Activated gamma-delta T cell treated with anti-CD3 and anti-CD28 coated beads, Interleukin-2, amount 50 U/mL, for 16 hours (primary cell): ENCODE measurements at places on chromosomes 5 and 9.
A peak's percentile ranks its signal among the peaks of the same experiment; 100 is the strongest.

GRCh38 chr5:59560553-59560952 lies 333.0 kb downstream of the PDE4D start:
- no peak for DNase-seq

- peak; percentile 15 for DNase-seq
Observed at GRCh38 chr9:72557549-72557948, 36.1 kb downstream of the TMC1 start.

GRCh38 chr5:76960004-76960625 lies 7.3 kb downstream of the CRHBP start:
- no peak for DNase-seq

GRCh38 chr5:119280380-119280779 lies 75.4 kb upstream of the TNFAIP8 start:
- no peak for DNase-seq

- DNase-seq = no peak
Observed at GRCh38 chr5:132639706-132640130, 18.3 kb upstream of the IL13 start.

DNA sequence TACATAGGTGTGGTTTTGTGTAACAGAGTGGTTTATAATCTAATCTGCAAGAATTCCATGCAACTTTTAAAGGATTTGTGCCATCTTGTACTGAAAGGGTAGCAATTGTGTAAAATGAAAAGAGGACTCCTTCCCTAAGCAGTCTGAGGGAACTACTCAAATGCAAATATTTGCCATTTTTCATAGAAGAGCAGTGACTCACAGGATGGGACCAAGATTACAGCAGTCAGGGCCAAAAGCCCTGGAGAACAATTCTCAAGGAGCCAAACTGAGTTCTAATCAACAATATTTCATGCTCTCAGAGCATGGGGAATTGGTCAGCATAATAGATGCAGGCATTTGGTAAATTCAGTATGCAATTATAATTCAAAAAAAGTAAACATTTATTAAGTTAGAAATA lies 495.8 kb downstream of the CHSY3 start:
- DNase-seq = no peak

GRCh38 chr9:34650816-34651215 lies 1.2 kb upstream of the IL11RA start:
- DNase-seq = no peak

DNA sequence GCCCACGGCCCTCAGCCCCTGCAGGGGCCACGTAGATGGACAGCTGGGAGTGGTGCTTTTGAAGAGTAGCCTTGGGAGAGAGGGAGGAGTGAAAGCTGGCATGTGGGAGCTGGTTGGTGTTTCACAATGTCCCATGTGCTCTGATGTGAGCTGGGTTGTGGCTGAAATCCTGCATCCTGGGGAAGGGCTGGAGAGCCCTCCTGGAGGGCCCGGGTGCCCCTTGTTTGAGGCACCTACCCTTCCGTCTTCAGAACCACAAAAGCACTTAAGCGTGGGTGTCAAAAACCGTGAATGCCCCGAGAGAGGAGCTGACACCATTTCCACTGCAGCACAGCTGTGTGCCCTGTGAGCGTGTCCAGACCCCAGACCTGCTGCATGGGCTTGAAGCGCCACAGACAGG lies 199.1 kb upstream of the ZNF618 start:
- no peak for DNase-seq

DNA sequence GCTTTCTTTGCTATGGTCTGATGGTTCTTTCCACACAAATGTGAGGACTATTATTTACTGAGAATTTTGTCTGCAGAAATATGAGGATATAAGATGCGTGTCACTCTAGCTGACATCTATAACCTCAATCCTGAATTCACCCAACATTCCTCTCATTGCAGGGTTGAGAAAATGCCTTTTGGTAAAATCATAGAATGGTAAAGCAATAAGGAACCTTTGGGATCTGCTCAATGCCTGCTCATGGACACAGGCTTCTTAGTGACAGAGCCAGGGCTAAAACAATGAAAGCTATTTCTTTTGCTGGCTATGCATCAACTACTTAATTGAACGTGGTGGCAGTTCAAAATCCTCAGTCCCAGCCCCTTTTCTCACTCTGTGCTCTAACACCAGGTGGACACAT lies 199.6 kb downstream of the GAS1 start:
- DNase-seq = no peak

DNA sequence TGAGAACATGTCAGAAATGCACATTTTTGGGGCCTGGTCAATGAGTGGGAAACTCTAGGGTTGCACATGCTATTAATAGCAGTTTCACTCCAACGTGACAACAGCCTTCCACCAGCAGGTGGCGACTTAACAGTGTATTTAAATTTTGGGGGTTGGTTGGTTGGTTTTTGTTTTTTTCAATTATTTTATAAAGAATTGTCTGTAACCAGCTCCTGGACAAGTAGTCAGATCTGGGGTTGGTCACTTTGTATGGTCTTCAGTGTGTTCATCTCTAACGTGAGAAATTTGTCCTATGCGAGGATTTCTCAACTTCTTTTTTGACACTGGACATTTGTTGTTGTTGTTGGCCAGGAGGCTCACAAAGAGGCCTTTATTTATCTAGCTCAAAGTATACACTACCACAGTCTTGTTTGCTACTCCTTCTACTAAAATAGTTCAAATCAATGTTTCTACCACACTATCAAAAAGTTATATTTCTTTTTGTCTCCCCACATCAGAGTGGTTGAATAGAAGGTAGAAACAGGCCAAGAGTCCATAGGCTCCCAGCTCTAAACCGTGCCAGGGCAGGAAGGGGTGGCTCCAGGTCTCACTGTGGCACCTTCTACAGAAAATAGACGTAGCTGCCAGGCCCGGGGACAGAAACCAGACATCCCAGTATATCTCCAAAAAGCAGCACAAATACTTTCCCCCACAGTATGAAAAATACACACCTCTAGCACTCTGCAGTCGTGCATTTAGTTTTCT lies 110.4 kb downstream of the TRPM6 start:
- peak; percentile 47 for DNase-seq

- DNase-seq = no peak
Observed at GRCh38 chr9:81592887-81593266, 96.5 kb downstream of the TLE1 start.

DNA sequence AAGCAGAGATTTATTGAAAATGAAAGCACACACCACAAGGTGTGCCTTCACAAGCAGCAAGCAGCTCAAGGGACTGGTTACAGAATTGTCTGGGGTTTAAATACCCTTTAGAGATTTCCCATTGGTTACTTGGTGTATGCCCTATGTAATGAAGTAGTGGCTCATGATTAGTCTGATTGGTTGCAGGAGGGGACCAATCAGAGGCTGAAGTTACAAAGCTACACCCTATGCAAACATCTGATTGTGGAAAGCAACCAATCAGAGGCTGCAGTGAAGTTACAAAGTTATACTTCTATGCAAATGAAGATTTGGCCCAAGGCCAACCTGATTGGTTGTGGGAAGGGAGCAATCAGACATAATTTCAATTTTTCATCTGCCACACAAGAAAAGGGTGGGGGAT lies 119.9 kb downstream of the C9orf152 start:
- DNase-seq = no peak

DNA sequence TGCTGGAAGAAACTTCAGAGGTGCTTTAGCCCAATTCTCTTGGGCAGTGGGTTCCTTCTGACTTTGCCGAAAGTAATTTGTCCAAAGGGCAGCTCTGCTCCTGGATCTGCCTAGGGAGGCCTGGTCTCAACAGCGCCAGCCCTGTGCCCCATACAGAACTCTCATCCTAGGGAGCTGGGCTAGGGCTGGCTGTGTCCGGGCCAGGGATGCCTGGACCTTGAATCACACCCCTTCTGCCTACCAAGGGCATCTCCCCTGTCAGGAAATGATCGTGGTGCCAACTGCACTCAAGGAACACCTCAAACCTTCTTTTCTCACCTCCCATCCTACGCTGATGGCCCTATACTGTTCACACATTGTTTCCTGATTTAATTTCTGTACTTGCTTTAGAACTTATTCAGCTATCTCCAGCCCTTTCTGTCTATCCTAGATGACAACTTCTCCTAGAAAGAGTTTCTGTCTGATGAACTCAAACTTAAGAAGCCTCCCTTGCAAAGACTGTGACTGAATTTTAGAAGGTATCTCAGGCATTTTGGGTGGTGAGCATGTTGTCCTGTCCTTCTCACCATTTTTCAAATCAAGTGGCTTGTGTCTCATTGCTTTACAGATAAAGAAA lies 37.4 kb upstream of the NFIB start:
- DNase-seq = no peak

DNA sequence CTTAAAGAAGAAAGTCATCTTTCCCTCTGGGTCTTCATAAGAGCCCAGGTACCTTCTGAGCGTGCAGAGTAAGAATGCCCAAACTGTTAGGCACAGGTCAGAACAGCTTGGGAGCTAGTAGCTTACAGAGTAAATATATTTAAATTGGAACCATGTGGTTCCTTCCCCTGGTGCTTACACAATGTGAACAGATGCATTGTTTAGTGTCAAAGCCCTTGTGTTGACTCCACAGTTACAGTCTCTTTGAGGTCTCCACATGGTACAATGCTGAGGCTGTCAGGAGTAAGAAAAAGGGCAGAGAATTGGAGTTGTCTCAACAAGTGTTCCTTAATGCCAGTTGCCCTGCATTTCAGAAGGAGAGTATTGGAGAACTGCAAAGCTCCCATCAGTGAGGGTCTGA lies 188.5 kb downstream of the PAPPA start:
- no peak for DNase-seq

GRCh38 chr5:178155065-178155464 lies 1.4 kb upstream of the NHP2 start:
- DNase-seq = no peak

GRCh38 chr5:172463031-172463430 lies 8.7 kb upstream of the SH3PXD2B start:
- DNase-seq = no peak

DNA sequence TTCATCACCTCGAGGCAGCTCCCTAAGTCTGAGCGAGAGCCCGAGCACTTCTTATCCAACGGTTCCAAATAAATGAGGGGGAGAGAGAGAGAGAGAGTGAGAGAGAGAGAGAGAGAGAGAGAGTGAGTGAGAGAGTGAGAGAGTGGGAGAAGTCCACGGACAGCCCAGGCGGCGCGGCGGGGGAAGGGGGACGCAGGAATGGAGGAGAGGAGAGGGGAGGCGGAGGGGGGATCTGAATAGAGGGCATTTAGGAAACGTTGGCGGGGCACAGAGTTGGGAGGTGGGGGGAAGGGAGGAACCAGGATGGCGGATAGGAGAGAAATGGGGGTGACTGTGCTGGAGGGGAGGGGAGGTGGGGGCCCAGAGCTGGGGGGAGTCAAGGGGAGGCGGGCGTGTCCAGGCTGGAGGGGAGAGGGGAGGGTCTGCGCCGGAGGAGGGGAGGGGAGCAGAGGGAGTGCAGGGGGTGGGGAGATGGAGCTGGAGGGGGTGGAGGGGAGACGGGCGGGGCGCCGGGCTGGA lies 398 bp upstream of the BASP1 start:
- no peak for DNase-seq
